ENCODE measurements at places on chromosomes 12 and 14.

- DNase-seq = peak; percentile 48
Observed at GRCh38 chr12:94815958-94816357, 165.6 kb upstream of the TMCC3 start.

GRCh38 chr12:104682790-104683279, 226.1 kb downstream of the CHST11 start:
- DNase-seq = peak; percentile 43

GRCh38 chr12:53051058-53051880, 1.4 kb downstream of the TNS2 start:
- DNase-seq = no peak

GRCh38 chr14:104929268-104930230, 4.9 kb downstream of the PLD4 start:
- no peak for DNase-seq

GRCh38 chr14:50947446-50947845, 3.2 kb upstream of the PYGL start:
- DNase-seq = no peak

GRCh38 chr12:106018286-106018685, 120.5 kb downstream of the NUAK1 start:
- no peak for DNase-seq

DNA sequence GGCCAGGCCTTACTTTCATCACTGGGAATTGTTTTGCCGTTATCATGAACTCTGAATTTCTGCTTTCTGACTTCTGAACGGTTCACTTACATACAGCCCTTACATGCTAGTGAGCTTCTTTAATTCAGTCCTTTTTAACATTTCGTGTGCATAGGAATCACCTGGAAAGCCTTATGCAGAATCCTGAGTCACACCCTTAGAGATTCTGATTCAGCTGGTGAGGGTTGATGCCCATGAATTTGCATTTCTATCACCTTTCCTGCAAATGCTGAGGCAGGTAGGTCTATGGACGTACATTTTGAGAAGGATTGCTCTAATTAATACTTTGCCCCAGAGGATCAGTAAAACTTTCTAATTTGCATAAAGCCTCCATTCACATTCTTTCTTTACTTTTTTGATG, 44.0 kb downstream of the PPHLN1 start:
- DNase-seq = peak; percentile 50

- DNase-seq = peak; percentile 85
Observed at GRCh38 chr14:63435204-63435603, 108.0 kb downstream of the PPP2R5E start.

- no peak for DNase-seq
Observed at GRCh38 chr12:17372508-17372907, 717.5 kb downstream of the RERGL start.

DNA sequence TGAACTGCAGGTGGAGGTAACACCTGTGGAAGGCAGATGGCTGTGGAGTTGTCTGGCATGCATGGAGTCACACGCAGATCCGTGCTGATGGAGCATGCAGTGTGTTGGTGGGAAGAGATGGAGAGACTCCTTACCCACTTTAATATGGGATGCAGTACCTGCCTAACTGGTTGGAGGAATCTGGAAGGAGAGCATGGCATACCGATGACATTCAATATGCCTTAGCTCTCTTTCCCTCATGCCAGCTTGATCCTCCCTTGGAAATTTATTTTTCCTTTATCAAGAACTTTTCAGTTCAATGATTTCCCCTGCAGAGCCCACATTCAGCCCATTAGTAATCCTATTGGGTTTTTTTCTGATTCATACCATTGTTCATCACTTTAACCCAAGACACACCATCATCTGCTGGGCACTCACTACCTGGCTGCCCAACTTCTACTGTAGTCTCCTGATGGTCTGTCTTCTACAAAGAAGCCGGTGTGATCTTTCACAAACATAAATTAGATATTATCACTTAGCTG, 25.9 kb upstream of the NR2C1 start:
- no peak for DNase-seq

DNA sequence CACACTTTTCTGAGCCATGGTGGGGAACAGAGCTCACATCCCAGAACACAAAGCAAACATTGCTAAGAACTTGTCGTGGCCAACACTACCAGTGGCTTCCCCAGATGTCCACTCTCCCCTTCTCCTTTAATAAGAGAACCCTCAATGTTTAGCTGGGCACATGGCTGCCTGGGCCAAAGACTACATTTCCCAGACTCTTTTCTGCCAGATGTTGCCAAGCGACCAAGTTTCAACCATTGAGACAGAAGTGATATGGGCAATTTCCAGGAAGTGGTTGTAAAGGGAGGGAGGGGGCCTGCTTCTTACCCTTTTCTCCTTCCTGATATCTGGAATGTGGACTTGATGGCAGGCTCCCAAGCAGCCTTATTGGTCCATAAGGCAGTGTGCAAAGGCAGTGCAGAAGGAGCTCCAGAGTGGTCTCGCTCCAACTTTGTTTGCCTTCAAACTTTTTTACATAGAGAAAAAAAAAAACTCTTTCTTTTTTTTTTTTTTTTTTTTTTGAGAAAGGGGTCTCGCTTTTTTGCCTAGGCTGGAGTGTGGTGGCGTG, 24.9 kb upstream of the JDP2 start:
- no peak for DNase-seq

DNA sequence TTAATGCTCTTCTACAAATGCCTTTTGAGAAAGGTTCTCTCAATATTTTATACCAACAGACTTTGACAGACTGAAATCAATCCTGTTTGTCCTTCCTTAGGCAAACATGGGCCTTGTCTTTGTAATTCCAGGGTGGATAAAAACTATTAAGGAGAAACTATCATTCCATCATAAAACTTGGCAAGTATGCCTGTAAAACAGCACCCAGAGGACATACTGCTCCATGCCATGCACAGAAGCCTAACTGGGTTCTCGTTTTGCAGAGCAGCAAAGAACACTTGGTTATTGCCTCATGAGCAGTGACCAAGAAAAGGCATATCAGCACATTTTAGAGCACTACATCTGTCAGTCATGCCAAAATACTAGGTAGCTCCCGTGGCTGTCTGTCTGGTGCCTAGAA, 33.8 kb upstream of the PTGDR start:
- DNase-seq = no peak
